Amniotic stem cell (primary cell): ENCODE measurements at places on chromosomes 5 and 9.
A peak's percentile ranks its signal among the peaks of the same experiment; 100 is the strongest.

- DNase-seq, result peak; percentile 85
Measured at GRCh38 chr9:36029765-36030528, 6.8 kb upstream of the RECK start.

- DNase-seq, result no peak
Measured at GRCh38 chr9:77533671-77534070, 114.5 kb downstream of the GNA14 start.

GRCh38 chr9:31542384-31543055 lies 841.9 kb upstream of the ACO1 start:
- no peak for DNase-seq

DNA sequence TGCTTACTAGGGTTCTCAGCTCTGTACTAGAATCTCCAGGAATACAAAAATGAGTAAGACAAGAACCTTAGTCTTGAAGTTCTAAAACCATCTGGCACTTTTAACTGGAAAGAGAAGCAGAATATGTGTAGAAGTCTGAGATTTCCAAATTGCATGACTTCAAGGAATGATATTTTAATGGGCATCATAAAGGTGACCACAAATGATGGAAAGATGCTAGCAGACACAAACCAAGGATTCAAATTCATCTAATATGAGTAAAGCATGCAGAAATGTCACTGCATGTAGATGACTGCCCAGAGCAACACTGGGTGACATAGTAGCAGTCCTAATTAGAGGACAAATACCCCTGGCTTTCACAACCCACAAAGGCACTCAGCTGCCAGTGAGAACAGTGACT lies 117.2 kb downstream of the RPS23 start:
- DNase-seq, result no peak

DNA sequence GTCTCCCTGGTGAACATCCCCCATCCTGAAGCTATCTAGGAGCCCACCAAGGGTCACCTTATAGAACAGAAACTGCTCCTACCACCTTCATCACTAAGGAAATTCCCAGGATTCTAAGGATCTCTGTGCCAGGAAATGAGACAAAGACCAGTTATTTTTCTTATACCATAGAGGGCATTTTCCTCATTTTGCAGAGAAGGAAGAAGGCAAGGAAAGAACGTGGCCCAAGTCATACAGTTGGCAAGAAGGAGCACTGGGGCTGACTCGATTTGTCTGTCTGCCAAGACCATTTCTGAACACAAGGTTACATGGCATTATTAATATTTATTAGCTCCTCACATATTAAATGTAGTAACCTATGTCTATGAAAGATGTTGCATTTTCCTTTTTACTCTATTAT lies 49.6 kb upstream of the TNFSF15 start:
- DNase-seq, result no peak

GRCh38 chr9:109868722-109869121 lies 88.7 kb downstream of the PALM2AKAP2 start:
- DNase-seq, result no peak
